ENCODE measurements at places on chromosomes 12 and 14.

DNA sequence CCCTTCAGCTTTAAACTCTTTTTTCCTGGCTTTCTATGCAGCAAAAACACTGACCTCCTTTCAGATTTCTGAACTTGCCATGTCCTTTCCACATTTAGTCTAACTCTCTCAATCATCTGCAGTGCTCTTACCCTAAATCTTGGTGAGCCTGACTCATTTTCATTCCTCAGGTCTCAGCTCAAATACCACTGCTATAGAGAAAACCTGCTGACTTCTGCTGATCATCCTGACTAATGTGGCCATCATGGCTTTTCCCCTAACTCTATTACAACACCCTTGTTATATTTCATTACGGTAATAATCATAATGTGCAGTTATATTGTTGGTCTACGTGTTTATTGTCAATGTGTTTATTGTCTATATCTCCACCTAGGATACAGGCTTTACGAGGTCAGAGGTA, 207.3 kb upstream of the OR4E1 start:
- no peak for DNase-seq

GRCh38 chr14:104383996-104384775, 195.4 kb upstream of the C14orf180 start:
- no peak for DNase-seq

DNA sequence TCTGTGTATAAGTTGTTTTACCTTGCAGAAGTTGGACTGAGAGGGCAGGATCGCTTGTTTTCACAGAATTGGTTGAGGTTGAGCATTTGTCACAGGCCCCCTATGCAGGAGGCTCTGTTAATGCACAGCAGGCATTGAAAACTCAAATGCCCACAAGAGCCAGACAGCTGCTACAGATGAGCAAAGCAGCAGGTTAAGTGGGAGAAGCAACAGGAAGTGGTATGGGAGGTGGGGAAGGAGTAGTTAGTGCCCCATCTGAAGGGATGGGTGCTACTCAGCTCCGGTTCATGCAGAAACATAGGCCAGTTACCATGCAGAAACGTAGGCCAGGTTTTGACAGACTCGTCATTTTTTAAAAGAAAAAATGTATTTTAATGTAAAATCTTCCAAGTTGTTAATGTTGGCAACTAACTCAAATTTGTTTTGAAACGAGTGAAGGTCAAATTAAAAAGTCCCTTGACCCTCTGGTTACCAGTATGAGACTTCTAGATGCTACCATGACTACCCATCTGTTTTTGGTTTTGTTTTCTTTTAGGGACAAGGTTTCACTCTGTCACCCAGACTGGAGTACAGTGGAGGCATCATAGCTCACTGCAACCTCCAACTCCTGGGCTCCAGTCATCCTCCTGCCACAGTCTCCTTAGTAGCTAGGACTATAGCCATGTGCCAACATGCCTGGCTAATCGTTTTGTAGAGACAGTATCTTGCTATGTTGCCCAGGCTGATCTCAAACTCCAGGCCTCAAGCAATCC, 84.7 kb upstream of the FRMD6 start:
- no peak for DNase-seq

DNA sequence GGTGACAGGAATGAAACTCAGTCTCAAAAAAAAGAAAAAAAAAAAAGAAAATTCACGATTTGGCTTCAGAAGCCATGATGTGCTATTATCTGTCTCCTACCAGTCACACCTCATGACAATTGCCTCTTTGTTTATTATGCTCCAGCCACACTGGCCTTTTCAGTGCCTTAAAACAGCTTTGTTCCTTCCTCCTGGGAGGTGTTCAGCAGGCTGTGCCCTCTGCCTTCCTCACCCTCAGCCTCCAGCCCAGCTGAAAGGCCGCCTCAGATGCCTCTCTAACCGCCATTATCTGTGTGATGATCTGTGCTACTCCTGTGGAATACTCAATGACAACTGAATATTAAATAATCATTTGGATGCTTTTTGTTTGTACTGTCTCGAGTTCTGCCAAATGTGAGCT, 8.6 kb upstream of the ARPC3 start:
- DNase-seq: no peak

GRCh38 chr14:19754172-19754571, 10.8 kb downstream of the OR4Q3 start:
- DNase-seq: no peak

- DNase-seq: no peak
These were observed 106.1 kb downstream of the PDE3A start for GRCh38 chr12:20474443-20474842.

DNA sequence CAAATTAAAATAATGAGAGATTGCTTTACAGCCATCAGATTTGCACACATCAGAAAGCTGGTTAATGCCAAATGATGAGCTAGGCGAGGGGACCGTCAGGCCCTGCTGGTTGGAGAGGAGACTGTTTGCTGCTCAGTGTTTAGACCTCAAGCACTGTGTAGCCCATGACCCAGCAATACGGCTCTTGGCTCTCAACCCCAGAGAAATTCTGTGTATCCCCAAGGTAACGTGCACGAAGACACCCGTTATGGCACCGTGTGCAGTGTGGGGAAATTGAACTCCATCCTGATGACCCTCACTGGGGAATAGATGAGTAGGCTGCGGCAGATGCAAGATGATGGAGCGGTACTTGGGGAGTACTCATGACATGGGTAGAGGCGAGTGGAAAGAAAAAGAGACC, 55.7 kb downstream of the EID3 start:
- no peak for DNase-seq

DNA sequence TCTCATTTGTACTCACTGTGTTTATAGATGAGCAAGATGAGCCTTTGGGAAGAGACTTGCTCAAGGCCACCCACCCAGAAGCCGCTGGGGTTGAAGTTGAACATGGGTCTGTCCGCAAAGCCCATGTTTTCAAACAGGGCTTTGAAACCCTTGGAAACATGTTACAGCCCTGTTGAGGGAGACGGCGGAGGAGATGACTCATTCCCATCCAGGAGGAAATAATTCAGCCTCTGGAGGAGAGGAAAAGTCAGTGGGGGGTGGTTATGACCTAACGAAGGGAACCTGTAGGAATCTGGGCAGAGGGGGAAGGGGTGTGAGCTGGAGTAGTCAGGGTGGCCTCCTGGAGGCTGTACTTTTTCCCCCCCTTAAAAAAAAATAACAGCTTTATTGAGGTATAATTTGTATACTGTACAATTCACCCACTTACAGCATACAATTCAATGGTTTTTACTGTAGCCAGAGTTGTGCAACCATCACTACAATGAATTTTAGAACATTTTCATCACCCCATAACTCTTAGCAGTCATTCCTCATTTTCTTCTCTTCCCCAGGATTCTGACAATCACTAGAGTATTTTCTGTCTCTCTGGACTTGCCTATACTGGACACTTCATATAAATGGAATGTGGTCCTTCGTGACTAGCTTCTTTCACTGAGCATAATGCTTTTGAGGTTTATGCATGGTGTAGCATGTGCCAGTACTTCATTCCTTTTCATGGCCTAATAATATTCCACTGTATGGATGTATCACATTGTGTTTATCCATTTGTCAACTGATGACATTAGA, 1.9 kb upstream of the RIN3 start:
- no peak for DNase-seq

DNA sequence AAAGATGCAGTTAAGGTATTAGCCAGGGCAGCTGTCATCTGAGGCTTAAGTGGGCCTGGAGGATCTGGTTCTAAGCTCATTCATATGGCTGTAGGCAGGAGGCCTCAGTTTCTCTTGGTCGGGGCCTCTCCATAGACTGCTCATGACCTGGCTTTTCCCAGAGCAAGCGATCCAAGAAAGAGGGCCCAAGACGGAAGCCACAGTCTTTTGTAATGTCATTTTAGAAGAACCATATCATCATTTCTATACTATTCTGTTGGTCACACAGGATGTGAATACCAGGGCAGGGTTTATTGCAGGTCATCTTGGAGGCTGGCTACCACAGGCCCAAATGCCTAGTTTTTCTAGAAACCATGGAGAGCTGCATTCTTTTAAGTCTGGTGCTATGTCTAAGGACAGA, 47.7 kb downstream of the GNG2 start:
- no peak for DNase-seq

DNA sequence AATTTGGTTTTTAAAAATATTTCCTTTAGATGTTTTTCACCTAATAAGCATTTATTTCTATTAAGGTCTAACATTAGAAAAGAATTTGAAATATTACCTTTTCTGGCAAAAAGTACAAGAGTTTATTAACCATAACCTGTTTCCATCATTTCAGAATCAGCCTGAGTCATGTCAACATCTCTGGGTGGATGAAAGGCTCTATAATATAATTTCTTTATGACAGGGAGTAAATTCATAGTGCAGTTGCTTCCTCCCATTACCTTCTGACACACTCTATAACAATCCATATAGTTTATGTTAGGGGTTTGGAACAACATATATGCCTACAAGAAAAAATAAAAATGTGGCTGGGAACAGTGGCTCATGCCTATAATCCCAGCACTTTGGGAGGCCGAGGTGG, 134.5 kb downstream of the SLC2A13 start:
- DNase-seq: no peak

GRCh38 chr12:63846238-63846967, 1.9 kb downstream of the SRGAP1 start:
- no peak for DNase-seq

DNA sequence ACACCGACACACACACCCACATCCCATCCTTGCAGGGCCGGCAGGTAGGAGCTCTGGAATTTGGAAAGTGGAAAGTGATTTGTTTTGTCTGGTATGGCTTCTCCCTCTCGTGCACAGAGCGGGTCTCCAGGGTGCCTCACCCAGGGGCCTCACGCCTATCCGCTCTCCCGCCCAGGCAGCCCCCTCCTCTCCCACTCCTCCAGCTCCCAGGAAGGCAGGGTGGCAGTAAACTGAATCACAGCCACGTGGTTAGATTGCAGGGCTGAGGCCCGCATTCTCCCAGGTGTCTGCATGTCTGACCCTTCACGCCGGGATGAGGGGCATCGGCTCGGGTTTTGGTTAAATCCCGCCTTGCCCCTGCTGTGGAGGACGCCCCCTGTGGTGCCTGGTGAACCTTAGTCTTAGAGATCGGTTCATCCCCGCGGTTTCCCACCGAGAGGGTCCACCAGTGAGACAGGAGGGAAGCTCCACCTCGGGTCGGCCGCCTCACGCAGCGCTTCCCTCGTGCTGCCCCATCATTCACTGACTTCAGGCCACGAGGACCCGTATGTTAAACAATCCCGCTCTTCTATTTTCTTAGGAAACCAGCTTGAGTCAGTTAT, 64.4 kb downstream of the ADGRD1 start:
- DNase-seq: no peak

DNA sequence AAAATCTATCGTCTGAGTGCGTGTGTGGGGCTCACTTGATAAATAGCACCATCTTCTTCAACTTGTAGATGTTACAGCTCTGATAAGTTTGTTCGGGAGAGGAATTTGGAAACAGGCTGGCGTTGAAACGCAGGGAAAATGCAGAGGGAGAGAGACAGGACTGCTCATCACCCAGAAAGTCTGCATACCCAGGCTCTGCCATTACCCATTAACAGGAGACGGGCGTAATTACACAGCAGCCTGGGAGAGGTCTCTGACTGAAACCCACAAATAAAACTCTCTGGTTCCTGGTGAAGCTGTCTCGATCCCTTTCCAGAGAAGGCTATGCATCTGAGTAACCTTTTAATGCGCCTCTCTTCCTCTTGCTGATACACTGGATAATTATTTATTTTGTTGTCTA, 547.3 kb downstream of the BCL11B start:
- DNase-seq: no peak
